ENCODE measurements at places on chromosomes 3 and 15.

DNA sequence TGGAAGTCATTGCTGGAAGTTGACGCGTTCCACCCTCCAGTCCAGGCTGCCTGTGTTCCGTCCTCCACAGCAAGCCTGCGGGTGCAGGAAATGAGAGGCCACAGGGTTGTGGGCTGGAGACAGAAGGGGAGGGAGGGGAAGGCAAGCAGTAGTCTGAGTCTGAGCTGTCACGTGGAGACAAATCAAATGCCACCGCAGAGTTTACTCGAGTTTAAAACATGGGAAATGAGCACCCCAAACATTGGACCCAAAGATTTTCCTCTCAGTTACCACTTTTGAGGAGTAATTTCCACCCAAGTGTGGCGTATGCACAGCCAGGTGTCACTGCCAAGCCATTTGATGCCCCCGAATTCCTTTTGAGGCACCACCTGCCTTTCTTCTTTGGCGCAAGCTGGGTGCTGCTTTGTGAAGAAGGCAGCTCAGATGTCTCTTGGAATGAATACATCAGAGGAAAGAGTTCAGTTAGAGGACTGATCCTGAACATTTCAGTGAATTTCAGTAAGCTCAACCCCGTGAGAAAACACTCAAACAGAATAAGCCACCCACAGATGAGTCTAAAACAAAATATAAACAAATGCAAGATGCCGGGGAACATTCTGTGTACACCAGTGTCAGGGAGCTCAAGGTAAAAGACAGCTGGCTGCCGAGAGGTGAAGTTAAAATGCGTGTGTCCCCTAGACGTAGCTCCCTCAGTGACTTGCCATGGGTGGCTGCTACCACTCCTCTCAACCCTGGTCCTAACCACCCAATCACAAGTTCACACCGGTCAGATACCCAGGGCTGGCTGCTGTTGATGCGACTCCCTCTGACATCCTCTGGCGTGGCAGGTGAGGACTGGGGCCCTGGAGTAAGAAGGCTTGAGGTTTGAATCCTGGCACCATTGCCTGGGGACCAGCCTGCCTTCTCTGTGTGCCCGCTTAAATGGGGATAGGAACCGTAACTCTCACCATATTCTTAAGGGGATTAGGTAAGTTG lies 203.8 kb downstream of the UACA start:
- no peak for DNase-seq

GRCh38 chr3:70426071-70426470 lies 113.6 kb upstream of the MDFIC2 start:
- no peak for DNase-seq

DNA sequence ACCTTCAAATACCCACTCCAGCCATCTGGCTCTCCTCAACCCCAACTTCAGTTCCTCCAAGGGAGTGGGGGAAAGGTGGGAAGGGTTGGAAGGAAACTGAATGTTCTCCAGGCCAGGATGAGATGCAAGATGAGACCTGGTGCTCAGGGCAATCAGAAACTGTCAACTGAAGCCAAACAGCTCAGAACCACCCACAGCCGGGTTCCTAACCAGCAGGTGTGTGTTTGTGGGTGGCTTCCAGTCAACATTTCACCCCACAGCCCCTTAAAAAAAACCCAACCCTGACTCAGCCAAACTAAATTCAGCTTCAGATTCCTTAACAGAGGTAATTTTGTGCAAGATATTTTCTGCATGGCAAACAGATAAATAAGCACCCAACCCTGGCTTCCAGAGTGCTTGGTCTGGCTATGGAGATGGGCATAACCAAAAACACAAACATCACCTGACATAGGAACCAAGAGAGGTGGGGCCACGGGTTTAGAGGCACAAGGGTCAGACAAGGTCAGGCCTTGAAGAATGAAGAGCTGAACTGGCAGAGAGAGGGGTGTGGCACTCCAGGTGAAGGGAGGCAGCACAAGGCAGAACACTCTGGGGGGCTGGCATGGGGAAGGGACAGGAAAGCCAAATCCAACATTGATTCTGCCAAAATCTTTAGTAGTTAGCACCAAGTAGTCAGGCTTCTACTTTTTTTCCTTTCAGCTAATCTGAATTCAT lies 34.7 kb downstream of the ZNF445 start:
- peak; percentile 1 for DNase-seq

GRCh38 chr3:194323785-194324735 lies 27.1 kb downstream of the CPN2 start:
- DNase-seq = peak; percentile 41

DNA sequence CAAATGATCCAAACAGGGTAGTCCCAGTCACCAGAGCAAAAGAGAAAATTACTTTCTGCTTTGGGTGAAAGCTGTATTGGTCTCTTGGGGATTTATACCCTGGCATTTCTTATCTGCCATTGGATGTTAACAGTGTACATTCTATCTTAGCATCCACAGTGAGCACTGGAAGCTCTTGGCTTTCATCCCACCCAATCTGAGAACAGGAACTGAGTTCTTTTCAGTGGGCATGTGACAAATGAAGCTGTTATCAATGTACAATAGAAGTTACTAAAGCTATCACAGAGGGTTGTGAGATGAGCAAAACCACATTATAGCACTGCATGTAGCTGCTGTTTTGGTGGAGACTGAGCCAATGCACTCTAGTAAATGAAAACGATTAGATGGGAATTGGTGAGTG lies 300.7 kb downstream of the TUSC7 start:
- no peak for DNase-seq

DNA sequence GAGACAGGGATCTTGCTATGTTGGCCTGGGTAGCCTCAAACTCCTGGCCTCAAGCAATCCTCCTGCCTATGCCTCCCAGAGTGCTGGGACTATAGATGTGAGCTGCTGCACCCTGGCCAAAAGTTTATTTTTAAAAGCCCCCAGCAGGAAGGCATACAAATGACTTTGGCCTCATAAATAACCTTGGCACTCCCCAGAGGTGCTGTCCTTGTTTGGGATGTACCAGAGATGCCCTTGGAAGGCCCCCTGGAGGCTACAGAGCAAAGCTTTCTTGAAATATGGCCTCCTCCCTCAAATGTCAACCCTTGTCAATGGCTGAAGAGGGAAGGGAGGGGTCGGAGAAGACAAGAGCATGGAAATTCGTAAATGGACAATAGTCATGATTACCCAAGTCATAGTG lies 14.0 kb upstream of the RTP3 start:
- DNase-seq = no peak

- no peak for DNase-seq
Measured at GRCh38 chr3:130509008-130509407, 8.0 kb upstream of the COL6A6 start.

DNA sequence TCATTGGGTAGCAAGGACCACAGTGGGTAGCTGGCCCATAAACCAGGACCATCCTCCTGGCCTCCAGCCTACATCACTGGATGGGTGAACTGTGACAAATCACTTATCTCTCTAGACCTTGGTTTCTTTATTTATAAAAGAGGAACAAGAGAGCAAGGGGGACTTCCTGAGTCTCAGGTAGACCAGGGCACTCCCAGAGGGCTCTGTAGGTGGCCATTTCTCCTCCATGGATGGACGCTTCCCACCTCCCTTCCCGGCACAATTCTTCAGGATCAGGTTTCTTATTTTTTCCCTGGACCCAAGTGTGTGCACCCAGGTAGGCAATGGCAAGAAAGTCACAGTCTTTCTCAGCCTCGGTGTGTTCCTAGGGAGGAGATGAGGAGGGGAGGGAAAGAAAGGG lies 41.4 kb upstream of the SPATA12 start:
- DNase-seq = peak; percentile 56

DNA sequence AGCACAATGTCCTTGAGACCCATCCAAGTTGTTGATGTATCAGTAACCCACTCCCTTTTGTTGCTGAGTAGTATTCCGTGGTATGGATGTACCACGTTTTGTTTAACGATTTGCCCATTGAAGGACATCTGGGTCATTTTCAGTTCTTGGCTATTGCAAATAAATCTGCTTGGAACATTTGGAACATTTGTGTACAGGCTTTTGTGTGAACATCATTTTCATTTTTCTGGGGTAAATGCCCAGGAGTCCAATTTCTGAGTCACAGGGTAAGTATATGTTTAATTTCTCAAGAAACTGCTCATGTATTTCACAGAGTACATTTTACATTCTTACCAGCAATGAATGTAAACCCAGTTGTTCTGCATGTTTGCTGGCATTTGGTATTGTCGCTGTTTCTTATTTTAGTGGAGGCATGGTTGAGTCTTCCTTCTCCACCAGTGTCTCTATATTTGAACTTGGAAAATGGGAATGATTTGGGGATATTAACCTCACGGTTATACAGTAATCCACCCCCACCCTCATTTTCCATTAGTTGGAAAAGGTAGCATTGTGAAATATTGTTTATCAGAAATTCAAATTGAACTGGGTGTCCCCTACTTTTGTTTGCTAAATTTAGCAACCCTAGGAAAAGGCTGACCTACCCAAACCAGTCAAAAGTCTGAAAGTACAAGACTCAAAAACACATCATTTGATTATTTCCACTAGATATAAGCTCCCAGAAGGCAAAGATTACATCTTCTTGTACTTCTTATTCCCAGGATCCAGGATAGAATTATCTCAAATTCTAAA lies 30.8 kb downstream of the POMGNT2 start:
- no peak for DNase-seq

GRCh38 chr3:162354356-162354755 lies 857.7 kb downstream of the OTOL1 start:
- no peak for DNase-seq

All from germinal center (tissue), 1 donor.